Smooth muscle cell of the pulmonary artery (primary cell): ENCODE measurements at places on chromosomes 3 and 15. TPM values are rescaled to one million over a fixed set of nuclear protein-coding genes. Genes with fewer than 3 reads are reported as not detected.

TGM4 gene
- not detected in 2 replicates for total RNA-seq

UPK1B gene
- 0.17 and 0.98 TPM in 2 replicates for total RNA-seq

REC114 gene
- not detected in 2 replicates for total RNA-seq

CHRD gene
- 1.5 and 10.9 TPM in 2 replicates for total RNA-seq

UBR1 gene
- total RNA-seq: 30.3 and 39.9 TPM in 2 replicates

PLIN1 gene
- total RNA-seq: 0.23 and 0.33 TPM in 2 replicates

CPA3 gene
- not detected in 2 replicates for total RNA-seq

PTX3 gene
- 1,136 and 1,240 TPM in 2 replicates for total RNA-seq

TM4SF4 gene
- 0.89 and 2.4 TPM in 2 replicates for total RNA-seq

STRIT1 gene
- not detected in 2 replicates for total RNA-seq
